ENCODE measurements at places on chromosomes 16 and 17.
A peak's percentile ranks its signal among the peaks of the same experiment; 100 is the strongest.

DNA sequence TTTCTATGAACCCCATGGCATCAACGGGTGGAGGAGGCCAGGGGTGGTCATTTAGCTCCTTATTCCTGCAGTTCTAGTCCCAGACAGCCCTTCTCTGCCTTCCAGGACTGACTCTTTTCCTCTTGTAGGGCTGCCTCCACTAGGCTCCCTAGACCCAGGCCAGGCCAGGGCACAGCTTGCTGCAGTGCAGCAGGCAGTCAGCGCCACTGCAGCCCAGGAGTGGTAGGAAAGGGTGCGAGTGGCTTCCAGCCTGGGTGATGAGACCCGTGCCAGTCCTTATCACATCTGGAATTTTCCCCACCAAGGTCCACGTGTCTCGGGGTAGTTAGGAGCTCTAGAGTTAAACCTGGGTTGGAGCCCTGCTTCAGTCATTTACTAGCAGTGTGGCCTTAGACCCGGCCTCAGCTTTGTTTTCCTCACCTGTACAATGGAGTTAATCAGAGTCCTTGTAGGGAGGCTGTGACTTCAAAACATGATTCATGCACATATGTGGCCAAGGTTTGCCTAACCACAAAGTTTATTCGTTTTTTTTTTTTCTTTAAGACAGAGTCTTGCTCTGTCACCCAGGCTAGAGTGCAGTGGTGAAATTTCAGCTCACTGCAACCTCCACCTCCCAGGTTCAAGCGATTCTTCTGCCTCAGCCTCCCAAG lies 4.7 kb downstream of the SLC5A11 start:
- no peak for DNase-seq

DNA sequence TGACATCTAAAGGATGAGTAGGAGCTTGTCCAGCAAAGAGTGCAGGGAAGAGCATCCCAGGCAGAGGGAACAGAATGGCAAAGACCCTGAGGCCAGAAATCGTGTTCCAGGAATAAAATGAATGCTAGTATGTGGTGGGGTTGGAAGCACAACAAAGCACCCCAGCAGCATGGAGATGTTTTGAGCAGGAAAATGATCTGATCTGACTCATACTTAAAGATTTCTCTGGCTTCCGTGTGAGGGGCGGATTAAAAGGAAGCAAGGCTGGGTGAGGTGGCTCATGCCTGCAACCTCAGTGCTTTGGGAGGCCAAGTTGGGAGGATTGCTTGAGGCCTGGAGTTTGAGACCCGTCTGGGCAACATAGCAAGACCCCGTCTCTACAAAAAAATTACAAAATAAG lies 2.3 kb downstream of the SLC5A11 start:
- peak; percentile 44 for DNase-seq

- no peak for DNase-seq
Measured at GRCh38 chr16:81694494-81695280, 84.4 kb upstream of the PLCG2 start.

- DNase-seq: no peak
Measured at GRCh38 chr16:47538472-47538871, 77.3 kb downstream of the PHKB start.

All from HFF-Myc (cell line).